ENCODE measurements at places on chromosomes 7 and 10.

DNA sequence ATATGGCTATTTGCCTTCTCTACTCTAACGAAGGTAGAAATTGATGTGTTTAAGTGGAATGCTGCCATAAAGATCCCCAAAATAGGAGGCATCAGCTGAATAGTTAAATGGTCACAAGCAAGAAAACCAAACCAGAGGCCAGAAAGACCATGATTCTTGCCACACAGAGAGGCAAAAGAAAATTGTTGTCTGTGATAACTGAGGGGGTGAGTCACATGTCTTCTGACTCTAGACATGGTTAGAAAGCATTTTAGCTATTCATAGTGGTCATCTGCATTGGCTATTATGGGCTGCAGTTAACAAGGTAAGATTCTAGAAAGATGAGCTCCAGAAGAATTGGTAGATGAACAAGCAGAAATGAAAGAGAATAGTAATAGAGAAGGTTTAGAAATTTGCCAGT is 361.4 kb upstream of the NPSR1 start:
- no peak for DNase-seq

DNA sequence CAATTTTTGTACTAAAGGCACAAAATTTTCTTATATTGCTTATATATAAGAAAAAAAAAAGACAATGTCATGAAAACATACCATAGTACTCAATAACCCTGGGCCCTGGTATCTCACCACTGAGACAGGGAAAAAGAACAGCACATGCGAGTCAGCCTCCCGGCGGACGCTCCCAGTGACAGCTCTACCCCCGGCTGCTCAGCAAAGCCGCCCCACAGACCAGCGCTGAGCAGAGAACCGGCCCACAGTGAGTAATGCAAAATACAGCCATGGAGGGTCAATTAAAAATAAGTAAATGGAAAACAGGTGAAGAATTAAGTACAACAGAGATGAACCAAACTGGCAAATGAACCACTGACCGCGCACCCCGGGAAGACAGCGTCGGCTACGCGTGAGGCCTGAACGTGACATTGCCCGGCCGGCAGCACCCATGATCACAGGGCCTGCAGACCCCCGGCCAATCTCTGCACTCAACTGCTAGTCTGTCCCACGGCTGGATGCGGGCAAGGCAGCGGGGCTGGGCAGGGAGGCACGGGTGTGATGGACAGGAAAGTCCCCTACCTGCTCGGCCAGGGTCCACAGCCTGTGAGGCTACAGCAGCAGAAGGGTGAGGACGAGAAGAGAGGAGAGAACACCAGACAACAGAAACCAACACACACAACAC is 175.9 kb downstream of the ZMYND11 start:
- DNase-seq = no peak

GRCh38 chr10:101354328-101355071 is 535 bp downstream of the BTRC start:
- no peak for DNase-seq

- DNase-seq = no peak
Observed at GRCh38 chr7:41039386-41039953, 663.4 kb downstream of the INHBA start.

GRCh38 chr10:86085686-86086085 is 280.9 kb downstream of the GRID1 start:
- DNase-seq = no peak

GRCh38 chr7:129886167-129886817 is 66.5 kb downstream of the UBE2H start:
- DNase-seq = no peak

- no peak for DNase-seq
Observed at GRCh38 chr10:91313796-91314485, 93.5 kb downstream of the PCGF5 start.

GRCh38 chr7:485188-486081 is 34.2 kb downstream of the PDGFA start:
- no peak for DNase-seq

GRCh38 chr10:43160921-43161255 is 22.6 kb downstream of the CSGALNACT2 start:
- DNase-seq = no peak

GRCh38 chr10:118720685-118721538 is 33.9 kb downstream of the CACUL1 start:
- DNase-seq = peak; percentile 39

- no peak for DNase-seq
Observed at GRCh38 chr10:4916086-4916716, 47.0 kb upstream of the AKR1C1 start.

DNA sequence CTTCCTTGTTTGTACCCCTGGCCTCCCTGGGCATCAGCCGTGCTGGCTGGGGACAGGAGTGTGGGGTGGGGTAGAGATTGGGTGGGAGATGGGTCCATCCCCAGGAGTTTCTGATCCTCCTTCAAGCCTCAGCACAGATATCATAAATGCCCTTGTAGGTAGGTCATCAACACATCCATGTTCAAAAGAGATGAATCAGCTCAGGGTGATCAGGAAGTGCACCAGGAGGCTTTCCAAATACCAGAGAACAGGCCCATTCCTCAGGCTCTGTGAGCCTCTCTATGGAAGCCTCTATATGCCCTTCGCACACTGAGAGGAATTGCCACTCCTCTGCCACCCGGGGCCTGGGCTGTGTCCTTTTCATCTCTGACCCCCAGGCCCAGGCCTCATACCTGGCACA is 31.9 kb upstream of the ADCYAP1R1 start:
- DNase-seq = no peak

- no peak for DNase-seq
Observed at GRCh38 chr7:99465421-99465768, 572 bp downstream of the ATP5MF start.

- DNase-seq = no peak
Observed at GRCh38 chr10:101629837-101630632, 41.9 kb downstream of the DPCD start.

DNA sequence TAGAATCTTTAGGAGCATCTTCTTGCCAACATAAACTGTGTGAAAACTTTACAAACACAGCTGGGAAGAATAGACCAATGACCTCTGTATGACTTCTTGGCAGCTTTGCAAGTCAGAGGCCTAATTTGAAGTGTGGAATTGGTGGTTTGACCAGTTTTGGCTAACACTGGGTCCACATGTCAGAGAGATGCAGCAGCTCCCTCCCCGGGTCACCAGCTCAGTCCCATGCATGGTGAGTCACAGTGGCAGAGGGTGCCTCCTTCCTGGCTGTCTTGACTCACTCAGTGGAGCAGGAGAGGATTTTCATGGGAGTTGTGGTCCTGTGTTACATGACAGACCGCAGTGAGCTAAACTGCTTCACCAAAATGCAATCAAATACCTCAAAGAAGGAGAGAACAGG is 8.2 kb upstream of the STARD3NL start:
- DNase-seq = no peak

DNA sequence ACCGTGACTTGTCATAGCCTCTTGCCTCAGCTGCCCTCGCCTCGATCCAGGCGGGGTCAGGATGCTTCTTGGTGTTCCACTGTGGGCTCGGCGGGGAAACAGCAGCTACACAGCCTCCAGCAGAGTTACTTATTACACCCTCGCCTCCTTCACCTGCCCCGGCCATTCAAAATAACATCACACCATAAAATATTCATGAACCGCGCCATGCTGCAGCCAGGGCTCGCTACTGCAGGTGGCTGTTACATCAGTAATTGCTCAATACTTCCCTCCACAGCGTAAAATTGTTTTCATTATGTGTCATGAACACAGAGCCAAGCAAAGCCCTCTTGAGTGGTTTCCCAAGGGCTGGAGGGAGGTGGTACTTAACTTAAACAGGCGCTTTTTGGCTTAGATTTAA is 241.5 kb upstream of the SP8 start:
- DNase-seq = no peak

DNA sequence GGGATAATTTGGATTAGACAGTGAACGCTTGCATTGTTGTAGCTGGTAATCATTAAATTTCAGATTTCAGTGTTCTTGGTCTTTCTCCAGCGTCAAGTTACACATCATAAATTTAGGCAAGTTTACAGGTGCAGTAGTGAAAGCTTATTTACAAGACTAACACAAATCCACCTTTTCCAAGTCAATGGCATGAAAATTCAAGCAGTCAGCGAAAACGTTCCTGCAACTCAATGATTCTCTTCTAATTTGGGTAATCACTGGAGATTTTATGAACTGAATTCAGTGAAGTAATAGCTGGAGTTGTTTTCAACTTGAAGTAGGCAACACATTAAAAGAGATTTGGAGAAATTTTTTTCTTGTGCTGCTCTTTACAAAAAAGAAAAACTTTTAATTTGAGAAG is 17.9 kb downstream of the BCAP29 start:
- DNase-seq = no peak

GRCh38 chr10:78162853-78163252 is 129.2 kb downstream of the RPS24 start:
- no peak for DNase-seq

GRCh38 chr7:5690931-5691473 is 90.5 kb downstream of the RNF216 start:
- DNase-seq = no peak

DNA sequence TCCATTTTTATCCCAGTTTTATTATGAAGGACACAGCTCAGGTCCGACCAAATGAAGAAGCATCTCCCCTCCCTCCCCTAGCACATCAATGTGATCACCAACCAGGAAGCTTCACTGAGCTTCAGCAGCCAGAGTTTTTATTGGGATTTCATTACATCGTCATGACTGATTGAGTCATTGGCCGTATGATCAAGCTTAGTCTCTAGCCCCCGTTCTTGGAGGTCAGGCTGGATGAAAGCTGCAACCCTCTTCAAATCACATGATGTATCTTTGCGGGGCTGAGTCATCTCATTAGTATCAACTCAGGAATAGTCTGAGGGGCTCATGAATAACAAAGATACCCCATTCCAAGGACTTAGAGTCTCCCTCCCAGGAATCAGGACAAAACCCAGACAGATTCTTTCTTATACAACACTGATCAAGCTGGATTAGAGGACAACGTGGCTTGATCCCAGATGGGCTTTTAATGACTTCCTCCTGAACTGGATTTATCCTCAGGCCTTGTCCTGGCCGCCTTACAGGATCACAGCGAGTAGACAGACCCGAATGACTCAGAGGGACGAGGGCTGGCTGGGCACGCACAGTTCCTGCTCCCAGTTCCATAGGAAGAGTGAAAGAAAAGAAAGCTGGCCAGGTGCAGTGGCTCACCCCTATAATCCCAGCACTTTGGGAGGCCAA is 14.5 kb downstream of the LIMK1 start:
- no peak for DNase-seq

- DNase-seq = no peak
Observed at GRCh38 chr7:31171216-31171785, 119.2 kb downstream of the ADCYAP1R1 start.

GRCh38 chr10:115092555-115093285 is 445 bp upstream of the ATRNL1 start:
- DNase-seq = peak; percentile 59

All from germinal center (tissue), 1 donor.